Esophagus squamous epithelium (tissue), 5 donors: ENCODE measurements at places on chromosomes 16 and 17.

DNA sequence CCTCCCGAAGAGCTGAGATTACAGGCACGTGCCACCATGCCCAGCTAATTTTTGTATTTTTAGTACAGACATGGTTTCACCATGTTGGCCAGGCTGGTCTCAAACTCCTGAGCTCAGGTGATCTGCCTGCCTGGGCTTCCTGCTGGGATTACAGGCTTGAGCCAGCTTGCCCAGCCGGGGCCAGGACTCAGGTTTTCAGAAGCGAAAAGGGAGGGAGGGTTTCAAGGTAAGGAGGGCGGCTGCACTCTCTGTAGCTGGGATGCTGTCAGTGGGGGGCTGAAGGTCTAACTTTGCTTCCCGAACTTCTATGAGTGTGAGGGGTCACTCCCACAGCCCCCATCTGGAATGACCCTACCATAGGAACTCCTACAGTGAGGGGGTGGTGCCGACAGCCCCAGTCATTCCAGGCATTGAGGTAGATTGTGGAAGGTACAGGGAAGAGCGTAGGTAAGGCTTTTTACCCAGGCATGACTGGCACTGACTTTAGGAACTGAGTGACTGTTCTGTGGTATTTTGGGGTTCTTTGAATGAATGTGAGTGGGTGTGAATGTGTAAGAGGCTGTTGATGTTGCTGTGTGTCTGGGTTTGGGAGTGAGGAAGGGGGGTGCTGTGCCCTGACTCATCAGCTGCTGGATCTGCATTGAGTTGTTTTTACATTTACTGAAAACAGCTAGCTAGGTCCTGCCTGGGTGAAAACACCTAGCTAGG, 3.8 kb upstream of the C1QL1 start:
- no peak overlapping the region for H3K27ac ChIP-seq
- no peak for DNase-seq
- H3K36me3 ChIP-seq: no peaks in the 10 kb centered on the region
- H3K27me3 ChIP-seq: peaks cover 63% of the 10 kb centered on the region
- peaks cover 15% of the 10 kb centered on the region for H3K4me1 ChIP-seq

DNA sequence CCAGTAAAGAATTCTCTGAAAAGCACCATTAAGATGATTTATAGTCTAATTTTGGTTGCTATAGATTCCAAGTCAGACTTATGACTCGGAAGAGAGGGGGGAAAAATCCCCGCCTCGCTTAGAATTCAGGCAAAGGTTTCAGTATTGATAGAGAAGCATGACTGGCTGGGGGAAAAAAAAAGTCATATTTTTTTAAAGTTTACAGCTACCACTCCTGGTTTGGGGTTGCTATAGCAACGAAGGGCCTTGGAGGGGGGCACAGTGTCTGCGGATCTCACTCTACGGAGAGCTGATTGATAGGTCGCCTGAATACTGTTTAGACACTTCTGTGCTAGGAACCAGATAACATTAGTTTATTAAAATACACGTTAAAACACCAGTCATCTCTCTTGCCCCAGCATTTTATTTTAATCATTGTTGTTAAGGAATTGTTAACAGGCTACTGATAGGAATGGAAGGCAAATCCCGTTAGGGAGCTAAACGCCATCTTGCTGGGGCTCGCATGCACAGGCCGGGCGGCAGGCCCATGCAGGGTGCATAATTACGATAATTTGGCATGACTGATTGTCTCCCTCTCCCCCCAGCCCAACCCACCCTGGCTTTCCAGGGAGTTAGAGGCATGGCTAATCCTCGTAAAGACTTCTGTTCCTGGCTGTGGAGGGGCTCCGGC, 380.0 kb upstream of the XYLT1 start:
- H3K27ac ChIP-seq: no peak overlapping the region
- no peak overlapping the region for H3K4me3 ChIP-seq
- H3K36me3 ChIP-seq: no peaks in the 10 kb centered on the region
- H3K27me3 ChIP-seq: no peaks in the 10 kb centered on the region

DNA sequence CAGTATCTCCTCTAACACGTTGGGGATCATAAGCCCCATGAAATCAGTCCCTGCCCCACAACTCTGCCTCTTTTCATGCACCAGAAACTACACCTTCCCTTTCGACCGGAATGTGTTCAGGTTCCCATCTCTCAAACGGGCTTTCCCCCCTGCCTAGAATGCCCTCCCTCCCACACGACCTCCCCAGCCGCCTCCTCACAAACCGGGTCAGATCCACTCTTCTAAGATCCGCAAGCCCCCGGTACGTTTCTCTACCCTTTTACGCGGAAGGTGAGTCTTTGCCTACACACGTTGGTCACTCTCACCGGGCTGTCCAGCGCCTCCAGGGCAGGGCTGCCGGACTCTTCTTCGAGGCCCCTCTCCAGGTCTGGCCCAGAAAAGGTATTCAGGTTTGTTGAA, 708 bp downstream of the DHX33 start:
- DNase-seq: no peak
- H3K4me3 ChIP-seq: peak overlapping the region; percentile 76
- H3K27ac ChIP-seq: peak overlapping the region; percentile 85
- peaks cover 29% of the 10 kb centered on the region for H3K4me1 ChIP-seq
- H3K36me3 ChIP-seq: no peaks in the 10 kb centered on the region

DNA sequence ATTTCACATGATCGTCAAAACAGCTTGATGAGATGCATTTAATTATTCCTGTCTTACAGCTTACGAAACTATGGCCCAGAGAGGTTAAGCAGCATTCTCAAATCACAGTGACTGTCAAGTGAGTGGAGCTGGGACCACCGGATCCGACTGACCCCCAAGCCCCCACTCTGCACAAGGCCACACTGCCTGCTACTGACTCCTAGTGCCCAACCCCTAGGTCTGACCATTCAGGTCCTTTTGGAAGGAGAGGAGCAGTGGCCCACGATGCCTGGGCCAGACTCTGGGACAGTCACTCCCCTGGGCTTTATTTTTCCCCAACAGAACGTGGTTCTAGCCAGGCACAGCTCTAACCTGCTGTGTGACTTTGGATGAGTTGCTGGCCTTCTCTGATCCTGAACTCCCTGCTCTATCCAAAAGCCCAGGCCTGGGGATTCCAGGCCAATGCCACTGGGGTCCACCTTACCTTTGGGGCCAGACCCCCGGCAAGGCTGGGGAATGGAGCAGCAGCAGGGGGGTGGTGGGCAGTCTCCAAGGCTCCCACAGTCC, 9.9 kb downstream of the TSPOAP1 start:
- H3K4me3 ChIP-seq: no peak overlapping the region
- DNase-seq: no peak
- H3K27me3 ChIP-seq: no peaks in the 10 kb centered on the region
- H3K36me3 ChIP-seq: no peaks in the 10 kb centered on the region

- H3K27me3 ChIP-seq: no peaks in the 10 kb centered on the region
- DNase-seq: no peak
- no peak overlapping the region for H3K4me3 ChIP-seq
Observed at GRCh38 chr16:19439483-19439882, 21.8 kb downstream of the TMC5 start.

DNA sequence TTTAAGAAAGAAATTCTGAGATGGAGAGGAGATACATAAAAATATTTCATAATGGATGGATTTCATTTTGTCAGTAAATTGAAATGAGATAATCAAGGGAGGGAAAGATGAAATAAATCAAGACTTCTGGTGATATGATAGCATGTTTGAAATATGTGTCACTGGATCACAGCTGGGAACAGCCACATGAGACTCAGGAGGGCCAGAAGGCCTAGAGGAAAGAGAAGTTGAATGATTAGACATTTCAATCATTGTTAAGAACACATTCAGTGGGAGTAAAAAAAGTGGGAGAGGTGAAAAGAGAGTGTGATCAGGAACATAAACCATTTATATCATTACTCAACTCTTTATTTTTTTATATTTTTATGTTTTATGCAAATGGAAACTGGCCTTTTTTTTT, 933.4 kb downstream of the KCNJ2 start:
- H3K4me3 ChIP-seq: no peak overlapping the region
- H3K4me1 ChIP-seq: no peaks in the 10 kb centered on the region
- H3K27ac ChIP-seq: no peak overlapping the region
- H3K36me3 ChIP-seq: no peaks in the 10 kb centered on the region
- no peaks in the 10 kb centered on the region for H3K27me3 ChIP-seq

DNA sequence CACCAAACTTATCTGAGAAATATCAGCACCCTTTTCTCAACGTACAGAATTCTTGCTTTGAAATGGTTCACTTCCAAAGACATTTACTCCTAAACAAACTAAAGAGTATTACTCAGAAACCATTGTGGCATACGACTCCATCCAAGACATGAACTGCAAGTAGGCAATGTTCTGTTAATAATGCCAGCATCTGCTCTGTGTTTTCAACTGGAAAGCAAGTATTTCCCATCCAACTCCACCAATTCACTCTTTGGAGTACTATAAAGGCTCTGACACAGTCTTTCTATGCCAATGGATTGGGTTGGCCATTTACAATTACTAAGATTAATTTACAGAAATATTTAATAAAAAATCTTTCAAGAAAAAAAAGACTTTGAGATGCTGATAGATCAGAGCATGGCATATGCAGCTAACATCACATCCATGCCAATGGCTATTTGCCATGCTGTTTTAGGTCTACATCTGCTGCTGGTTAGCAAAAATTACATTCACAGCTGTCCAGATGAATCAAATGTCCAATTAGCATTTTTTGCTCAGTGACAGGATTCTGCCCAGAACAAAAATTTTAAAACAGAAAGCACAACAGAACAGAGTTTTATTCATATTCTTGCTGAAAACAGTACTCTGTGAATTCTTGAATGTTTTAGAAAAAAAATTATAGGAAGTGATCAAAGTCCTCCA, 65.9 kb upstream of the HLF start:
- no peaks in the 10 kb centered on the region for H3K27me3 ChIP-seq
- no peaks in the 10 kb centered on the region for H3K36me3 ChIP-seq
- H3K4me1 ChIP-seq: peaks cover 11% of the 10 kb centered on the region
- H3K4me3 ChIP-seq: no peak overlapping the region
- H3K27ac ChIP-seq: no peak overlapping the region

GRCh38 chr16:85010446-85010930, 847 bp downstream of the ZDHHC7 start:
- no peaks in the 10 kb centered on the region for H3K36me3 ChIP-seq
- peaks cover 44% of the 10 kb centered on the region for H3K4me1 ChIP-seq
- no peak for DNase-seq
- peak overlapping the region; percentile 98 for H3K27ac ChIP-seq
- no peaks in the 10 kb centered on the region for H3K27me3 ChIP-seq

GRCh38 chr17:37358830-37359681, 16.7 kb upstream of the C17orf78 start:
- peaks cover 62% of the 10 kb centered on the region for H3K4me1 ChIP-seq
- H3K4me3 ChIP-seq: peak overlapping the region; percentile 94
- H3K27me3 ChIP-seq: no peaks in the 10 kb centered on the region
- DNase-seq: peak; percentile 64
- peak overlapping the region; percentile 96 for H3K27ac ChIP-seq
- no peaks in the 10 kb centered on the region for H3K36me3 ChIP-seq

GRCh38 chr16:57383276-57384247, 11.3 kb downstream of the CX3CL1 start:
- DNase-seq: no peak
- H3K27ac ChIP-seq: peak overlapping the region; percentile 79
- H3K4me1 ChIP-seq: peaks cover 8% of the 10 kb centered on the region
- H3K4me3 ChIP-seq: no peak overlapping the region

DNA sequence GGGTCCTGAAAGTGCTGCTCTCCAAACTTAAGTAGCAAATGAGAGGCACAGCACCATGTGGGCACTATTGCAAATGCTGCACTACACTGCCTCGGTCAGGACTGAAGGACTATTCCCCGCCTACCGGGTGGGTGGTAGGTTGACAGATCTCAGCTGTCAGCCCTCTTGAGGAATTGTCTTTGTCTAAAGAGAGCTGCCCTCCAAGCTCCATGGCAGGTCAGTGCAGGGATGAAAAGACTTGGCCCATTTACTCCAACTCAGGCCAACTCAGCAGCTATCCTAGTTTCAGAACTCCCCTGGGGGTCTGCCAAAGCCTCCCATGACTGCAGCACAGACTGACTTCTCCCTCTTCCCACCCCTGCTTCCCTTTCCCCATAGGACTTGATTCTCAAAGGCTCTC, 3.4 kb upstream of the PDZD9 start:
- no peak overlapping the region for H3K4me3 ChIP-seq
- no peaks in the 10 kb centered on the region for H3K27me3 ChIP-seq
- DNase-seq: no peak
- H3K36me3 ChIP-seq: no peaks in the 10 kb centered on the region

GRCh38 chr17:65662196-65662595, 100.7 kb upstream of the AXIN2 start:
- H3K27me3 ChIP-seq: no peaks in the 10 kb centered on the region
- no peak overlapping the region for H3K27ac ChIP-seq
- DNase-seq: no peak
- H3K36me3 ChIP-seq: no peaks in the 10 kb centered on the region

GRCh38 chr16:84274515-84274914, 20.2 kb upstream of the WFDC1 start:
- no peak overlapping the region for H3K27ac ChIP-seq
- H3K36me3 ChIP-seq: no peaks in the 10 kb centered on the region
- no peak for DNase-seq
- H3K4me3 ChIP-seq: no peak overlapping the region
- no peaks in the 10 kb centered on the region for H3K4me1 ChIP-seq

DNA sequence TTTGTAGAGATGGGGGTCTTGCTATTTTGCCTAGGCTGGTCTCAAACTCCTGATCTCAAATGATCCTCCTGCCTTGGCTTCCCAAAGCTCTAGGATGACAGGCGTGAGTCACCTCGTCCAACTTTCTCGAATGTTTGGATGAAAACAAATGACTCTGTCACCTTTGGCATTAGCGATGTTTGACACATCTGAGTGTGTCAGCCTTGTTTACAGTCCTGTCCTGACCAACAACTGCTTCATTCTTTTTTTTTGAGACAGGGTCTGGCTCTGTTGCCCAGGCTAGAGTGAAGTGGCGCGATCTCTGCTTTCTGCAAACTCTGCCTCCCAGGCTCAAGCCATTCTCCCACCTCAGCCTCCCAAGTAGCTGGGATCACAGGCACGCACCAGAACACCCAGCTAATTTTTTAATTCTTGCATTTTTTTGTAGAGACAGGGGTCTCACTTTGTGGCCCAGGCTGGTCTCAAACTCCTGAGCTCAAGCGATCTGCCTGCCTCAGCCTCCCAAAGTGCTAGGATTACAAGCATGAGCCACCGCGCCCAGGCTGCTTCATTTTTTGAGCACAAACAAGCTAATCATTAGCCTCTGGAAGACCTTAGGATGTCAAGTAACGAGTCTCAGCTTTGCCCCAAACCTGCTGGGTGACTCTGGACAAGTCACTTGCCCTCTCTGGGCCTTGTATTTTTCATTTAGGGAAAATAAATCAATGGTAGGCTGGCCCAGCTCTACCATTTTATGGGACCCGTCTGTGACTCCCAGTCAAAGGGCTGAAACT, 7.4 kb downstream of the MYH11 start:
- no peak for DNase-seq
- H3K27ac ChIP-seq: peak overlapping the region; percentile 6
- no peaks in the 10 kb centered on the region for H3K4me1 ChIP-seq
- H3K27me3 ChIP-seq: no peaks in the 10 kb centered on the region
- no peaks in the 10 kb centered on the region for H3K36me3 ChIP-seq

DNA sequence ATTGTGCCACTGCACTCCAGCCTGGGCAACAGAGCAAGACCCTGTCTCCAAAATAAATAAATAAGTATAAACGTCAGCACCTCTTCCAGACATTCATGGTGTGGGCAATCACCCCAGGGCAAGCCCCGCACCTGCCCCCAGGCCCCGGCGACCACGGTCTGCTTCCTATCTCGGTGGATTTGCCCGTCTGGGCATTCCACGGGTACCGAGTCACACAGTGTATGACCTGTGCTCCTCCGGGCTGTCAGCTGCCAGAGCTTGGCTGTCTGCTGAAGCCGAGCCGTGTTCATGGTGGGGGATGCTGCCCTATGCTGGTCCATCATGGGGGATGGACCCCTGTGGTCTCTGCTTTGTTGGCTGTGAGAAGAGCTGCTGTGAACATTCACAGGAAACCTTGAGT, 15.4 kb downstream of the CYBC1 start:
- no peaks in the 10 kb centered on the region for H3K27me3 ChIP-seq
- H3K4me3 ChIP-seq: no peak overlapping the region

GRCh38 chr16:86337581-86338402, 172.5 kb upstream of the FOXF1 start:
- H3K27ac ChIP-seq: no peak overlapping the region
- H3K36me3 ChIP-seq: no peaks in the 10 kb centered on the region
- no peak for DNase-seq
